ENCODE measurements at places on chromosomes 1 and 21.

GRCh38 chr1:113031171-113031933 is 41.6 kb upstream of the LRIG2 start:
- DNase-seq, result no peak

DNA sequence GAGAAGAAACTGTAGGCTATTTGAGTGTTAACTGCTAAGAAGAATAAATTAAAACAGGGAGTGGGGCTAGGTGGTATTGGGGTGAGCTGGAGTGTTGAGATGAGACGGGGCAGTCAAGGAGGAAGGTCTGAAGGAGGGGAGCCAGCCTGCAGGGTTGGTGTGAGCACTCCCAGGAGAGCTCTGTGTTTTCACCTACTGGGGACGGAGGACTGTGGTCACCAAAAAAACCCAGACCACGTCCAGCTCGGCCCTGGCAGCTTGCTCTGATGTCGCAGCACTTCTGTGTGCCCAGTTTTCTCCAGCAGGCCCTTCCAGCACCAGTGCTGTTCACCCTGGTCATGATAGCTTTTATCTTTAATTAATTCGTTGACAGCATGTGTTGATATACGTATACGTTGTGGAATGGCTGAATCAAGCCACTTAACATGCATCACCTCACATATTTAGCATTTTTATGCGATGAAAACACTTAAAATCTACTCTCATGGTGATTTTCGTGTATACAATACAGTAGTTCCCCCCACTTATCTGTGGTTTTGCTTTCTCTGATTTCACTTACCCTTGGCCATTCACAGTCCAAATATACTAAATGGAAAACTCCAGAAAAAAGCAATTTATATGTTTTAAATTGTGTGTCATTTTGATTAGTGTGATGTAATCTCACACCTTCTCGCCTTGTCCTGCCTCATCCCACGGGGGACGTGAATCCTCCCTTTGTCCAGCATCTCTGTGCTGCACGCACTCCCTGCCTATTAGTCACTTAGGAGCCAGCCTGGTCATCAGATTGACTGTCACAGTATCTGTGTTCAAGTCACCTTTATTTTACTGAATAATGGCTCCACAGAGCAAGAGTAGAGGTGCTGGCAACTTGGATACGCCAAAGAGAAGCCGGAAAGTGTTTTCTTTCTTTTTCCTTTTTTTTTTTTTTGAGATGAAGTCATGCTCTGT is 12.3 kb downstream of the FAM3B start:
- no peak for DNase-seq

DNA sequence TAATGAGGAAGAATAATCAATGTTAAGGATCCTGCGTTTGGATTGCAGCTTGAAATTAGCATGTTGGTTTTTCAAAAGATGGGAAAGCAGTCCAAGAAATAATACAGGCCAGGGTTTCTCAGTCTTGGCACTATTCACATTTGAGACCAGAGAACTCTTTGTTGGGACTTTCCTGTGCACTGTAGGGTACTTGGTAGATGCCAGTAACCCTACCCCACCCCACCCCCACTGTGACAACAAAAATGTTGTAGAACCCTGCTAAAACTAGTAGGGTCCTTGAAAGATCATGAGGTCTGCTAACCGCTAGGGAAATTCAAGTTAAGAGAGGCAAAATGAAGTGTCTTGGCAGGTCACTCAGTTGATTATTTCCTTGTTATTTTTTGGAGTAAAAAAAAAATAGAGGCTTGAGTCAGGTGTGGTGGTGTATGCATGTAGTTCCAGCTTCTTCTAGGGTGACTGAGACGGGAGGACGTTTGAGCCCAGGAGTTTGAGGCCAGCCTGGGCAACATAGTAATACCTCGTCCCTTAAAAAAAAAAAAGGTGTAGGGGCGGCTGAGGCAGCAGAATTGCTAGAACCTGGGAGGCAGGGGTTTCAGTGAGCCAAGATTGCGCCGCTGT is 53.3 kb downstream of the SPEN start:
- no peak for DNase-seq

DNA sequence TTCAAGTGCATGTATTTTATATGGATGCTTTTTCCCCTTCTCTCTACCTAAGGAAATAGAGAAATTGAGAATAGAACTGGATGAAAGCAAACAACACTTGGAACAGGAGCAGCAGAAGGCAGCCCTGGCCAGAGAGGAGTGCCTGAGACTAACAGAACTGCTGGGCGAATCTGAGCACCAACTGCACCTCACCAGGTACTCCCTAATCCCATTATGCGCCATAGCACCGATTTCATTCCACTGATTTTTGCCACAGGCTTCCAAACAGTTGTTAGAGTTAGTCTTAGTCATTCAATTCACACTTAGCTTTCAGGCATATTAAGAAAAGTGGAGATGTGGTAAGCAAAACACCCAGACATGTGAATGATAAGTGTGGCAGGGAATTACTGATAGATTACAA is 122.8 kb downstream of the SDCCAG8 start:
- DNase-seq, result no peak

GRCh38 chr1:155970531-155971167 is 7.7 kb downstream of the ARHGEF2 start:
- DNase-seq, result peak; percentile 68

- no peak for DNase-seq
Measured at GRCh38 chr1:28516518-28516956, 10.7 kb downstream of the RCC1 start.

GRCh38 chr1:78101514-78101913 is 55.7 kb downstream of the GIPC2 start:
- peak; percentile 49 for DNase-seq

- DNase-seq, result no peak
Measured at GRCh38 chr1:115454837-115455511, 116.9 kb upstream of the NGF start.

GRCh38 chr1:89287181-89288050 is 14.8 kb upstream of the GBP5 start:
- DNase-seq, result no peak

GRCh38 chr1:90174246-90174645 is 179.3 kb downstream of the ZNF326 start:
- DNase-seq, result no peak

- no peak for DNase-seq
Measured at GRCh38 chr1:156751451-156751756, at the start of gene HDGF. HDGF (minus strand) TSS chr1:156751675; CDS start chr1:156751429, 246 bp downstream.

- DNase-seq, result no peak
Measured at GRCh38 chr1:171081763-171082201, 8.9 kb upstream of the FMO3 start.

DNA sequence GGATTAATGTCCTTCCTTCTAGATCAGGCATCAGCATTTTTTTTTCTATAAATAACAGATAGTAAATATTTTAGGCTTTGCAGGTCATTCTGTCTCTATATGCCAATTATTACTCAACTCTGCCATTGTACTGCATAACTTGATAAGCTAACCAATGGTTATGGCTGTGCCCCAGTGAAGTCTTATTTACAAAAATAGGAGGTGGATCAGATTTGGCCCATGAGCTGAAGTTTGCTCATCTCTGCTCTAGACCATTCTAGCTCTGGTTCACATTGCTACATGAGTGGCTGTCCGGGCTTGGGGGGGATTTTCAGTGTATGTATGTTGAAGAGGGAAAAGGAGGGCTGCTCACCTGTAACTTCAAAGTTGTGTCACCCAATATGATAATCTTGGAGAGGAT is 10.1 kb downstream of the RAB7B start:
- no peak for DNase-seq

- no peak for DNase-seq
Measured at GRCh38 chr1:25003000-25003399, 72.9 kb upstream of the RUNX3 start.

DNA sequence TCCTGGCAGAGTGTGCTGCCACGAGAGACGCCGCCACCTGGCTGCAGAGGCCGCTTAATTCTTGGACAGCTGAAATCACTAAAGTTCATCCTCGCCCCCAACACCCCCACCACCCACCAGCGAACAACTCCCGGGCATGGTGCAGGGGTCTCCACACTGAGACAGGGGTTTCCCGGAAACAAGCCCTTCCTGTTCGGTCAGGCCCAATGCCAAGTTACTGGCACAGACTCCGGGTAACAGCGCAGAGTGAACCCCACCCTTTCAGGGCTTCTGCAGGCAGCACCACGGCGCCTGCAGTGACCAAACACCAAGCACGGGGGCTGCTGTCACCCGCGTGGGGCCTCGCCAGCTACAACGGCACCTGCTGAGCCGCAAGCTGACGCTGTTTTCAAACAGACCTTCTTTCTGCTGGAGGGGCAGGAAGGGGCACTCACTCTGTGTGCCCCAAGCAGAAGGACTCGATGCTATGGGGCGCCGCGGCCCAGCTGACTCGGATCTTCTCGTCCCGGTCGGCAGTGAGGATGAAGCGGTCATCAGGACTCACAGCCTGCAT is 17.4 kb downstream of the WDR4 start:
- no peak for DNase-seq

DNA sequence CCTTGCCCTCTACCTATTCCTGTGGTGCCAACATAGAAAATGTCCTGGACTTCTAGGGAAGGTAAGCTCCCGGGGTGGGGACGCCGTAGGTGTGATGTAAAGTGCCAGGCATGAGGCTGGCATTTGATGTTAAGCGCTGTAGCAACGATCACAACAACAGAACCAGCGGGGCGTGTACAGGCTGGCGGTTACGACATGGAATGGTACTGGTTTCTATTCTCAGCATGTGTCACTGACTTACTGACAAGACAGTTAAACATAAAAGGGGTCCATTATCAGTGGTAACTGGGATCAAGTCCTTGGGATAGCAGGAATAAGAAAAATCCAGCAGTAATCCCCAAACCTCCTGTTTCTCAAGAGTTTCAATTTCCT is 58.9 kb downstream of the TGFBR3 start:
- DNase-seq, result no peak

- peak; percentile 70 for DNase-seq
Measured at GRCh38 chr1:9289711-9290485, 2.8 kb upstream of the SPSB1 start.

DNA sequence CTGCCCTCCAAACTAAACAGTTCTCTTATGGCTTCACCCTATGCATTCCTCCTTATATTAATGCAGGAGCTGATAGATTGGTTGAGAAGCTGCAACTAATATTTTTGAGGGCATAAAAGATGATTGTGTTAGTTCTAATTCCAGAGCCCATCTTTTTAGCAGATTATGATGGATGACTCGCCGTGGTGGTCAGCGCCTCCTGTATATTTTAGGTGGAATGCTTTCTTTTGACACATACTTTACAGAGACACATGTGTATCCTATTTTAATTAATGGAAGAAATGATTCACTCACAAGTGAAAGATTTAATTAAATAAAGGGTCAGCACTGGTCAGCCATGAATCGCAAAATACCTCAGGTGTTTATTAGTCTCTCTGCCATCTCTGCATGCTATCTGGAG is 120.7 kb downstream of the TM2D1 start:
- no peak for DNase-seq

- DNase-seq, result no peak
Measured at GRCh38 chr1:45035631-45036301, 23.7 kb downstream of the UROD start.

DNA sequence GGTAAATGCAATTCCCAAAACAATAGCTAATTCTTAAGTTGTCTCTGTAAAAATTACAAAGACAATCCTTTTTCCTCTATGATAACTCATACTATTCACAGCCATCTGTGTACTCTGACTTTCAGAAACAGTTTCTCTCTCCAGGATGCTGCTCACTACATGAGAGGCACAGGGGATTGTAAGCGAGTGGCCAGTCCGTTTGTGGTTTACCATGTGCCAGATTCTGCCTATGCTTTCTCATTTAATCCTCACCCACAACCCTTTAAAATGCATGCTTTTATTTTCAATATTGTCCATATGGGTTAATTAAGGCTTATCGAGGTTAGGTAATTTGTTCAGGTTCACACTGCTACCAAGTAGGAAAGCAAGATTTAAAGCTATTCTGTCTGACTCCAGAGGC is 23.0 kb downstream of the RGS1 start:
- no peak for DNase-seq

GRCh38 chr1:12384836-12385456 is 155.1 kb downstream of the VPS13D start:
- no peak for DNase-seq

DNA sequence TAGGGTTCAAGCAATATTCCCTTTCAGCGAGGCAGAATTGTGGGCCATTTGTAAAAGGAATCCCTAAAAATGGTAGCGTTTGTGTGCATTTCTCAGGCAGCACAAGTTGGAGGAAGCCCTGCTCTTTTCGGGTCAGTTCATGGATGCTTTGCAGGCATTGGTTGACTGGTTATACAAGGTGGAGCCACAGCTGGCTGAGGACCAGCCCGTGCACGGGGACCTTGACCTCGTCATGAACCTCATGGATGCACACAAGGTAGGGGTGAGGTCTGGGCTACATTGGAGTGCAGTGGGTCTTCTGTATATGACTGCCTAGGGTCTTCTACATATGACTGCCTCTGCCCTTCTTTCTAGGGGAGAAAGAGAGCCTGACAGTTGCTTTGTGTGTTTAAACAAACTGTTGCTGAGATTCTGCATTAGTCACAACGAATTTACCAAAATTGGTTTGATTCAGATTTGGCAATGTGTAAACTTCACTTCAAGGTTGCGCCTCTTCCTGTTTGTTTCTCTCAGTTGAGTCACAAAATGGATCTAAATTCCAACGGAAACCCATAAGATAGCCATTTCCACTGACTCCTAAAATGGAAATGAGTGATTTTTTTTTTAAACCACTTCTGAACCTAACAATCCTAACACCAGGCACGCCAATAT is 40.4 kb upstream of the BMP8A start:
- DNase-seq, result no peak

- DNase-seq, result no peak
Measured at GRCh38 chr1:60225486-60225885, 151.9 kb upstream of the C1orf87 start.

DNA sequence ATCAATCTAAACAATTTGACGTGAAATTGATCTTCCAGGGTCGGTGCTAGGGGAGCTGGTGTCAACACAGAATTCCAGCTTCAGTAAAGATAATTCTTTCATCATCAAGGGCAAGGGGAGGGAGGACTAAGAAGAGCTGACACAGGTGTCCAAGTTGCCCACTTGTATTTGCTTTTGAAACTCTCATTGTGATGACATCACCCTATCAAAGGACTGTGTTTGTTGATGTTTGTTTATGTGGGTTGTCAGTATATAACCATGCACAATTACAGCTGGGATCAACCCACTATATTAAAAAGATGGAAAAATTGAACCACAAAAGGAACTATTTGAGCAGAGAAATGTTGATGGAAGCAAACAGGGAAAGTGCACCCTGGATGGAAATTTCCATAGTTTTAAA is 48.8 kb downstream of the ZC3H11B start:
- no peak for DNase-seq

- DNase-seq, result no peak
Measured at GRCh38 chr1:232880354-232880753, 70.1 kb upstream of the NTPCR start.

DNA sequence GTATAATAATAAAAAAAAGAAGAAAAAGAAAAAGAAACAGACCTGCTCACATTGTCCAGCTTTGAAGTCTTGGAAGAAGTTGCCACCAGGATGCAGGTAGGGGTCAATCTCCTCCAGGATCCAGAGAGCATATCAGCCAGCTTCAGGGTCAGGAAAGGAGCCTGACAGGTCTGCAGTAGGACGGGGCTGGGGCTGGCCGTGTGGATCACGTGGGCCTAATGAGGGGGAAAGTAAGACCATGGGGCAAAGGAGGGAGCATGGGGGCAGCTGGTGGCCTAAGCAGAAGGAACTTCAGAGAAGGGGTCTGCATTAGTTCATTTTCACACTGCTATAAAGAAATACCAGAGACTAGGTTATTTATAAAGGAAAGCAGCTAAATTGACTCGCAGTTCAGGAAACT is 19.3 kb upstream of the SMYD3 start:
- no peak for DNase-seq

- no peak for DNase-seq
Measured at GRCh38 chr1:218717575-218717974, 372.4 kb downstream of the TGFB2 start.

- no peak for DNase-seq
Measured at GRCh38 chr21:42750737-42751530, 97.5 kb downstream of the PDE9A start.

Data from thoracic aorta (tissue), 2 donors.